Inflammatory macrophage (primary cell): ENCODE measurements at places on chromosomes 5 and 9.

GRCh38 chr9:32525709-32526030 lies 326 bp downstream of the RIGI start:
- no peak for DNase-seq

DNA sequence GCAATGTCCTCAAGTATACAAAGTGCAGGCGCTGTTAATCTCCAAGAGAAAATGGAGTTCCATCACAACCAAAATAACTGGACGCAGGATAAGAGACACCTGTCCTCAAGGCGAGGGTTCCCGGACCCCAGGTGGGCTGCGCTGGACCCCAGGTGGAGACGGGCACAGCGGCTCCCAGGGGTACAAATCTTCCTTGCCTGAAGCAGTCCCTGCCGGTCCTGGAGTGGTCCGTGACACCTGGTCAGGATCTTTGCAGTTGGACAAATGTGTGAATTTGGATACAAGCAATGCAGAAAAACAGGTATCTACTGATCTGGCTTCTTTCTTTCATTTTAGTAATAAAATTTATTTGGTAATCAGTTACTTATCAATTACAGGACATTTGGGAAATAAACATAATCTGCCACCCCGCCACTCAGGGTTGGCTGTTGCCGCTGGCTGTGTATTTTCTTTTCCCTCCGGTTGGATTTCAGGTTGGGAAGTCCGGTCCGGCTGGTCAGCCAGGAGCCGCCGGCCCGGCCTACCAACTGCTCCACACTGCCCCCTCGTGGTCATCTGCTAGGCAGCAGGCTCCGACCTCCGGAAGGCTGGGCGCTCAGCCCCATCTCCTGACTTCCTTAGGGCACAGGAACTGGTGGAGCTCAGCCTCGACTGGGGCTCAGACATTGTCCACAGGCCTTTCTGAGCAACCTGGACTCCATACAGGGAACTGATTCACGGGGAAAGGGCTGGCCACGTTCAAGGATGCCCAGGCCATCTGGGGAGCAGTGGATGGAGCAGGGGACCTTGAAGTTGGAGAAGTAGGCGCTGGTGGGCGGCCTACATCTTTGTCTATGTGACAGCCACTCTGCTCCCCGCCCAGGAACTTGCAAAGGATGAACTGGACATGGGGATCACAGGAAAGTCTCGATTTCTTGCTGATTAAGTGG lies 43.4 kb downstream of the NXNL2 start:
- peak; percentile 81 for DNase-seq

GRCh38 chr5:31990701-31991110 lies 183.4 kb downstream of the GOLPH3 start:
- no peak for DNase-seq

GRCh38 chr9:126410229-126410628 lies 83.6 kb downstream of the MVB12B start:
- DNase-seq = no peak

- DNase-seq = no peak
Observed at GRCh38 chr9:109975574-109976295, 195.7 kb downstream of the PALM2AKAP2 start.

DNA sequence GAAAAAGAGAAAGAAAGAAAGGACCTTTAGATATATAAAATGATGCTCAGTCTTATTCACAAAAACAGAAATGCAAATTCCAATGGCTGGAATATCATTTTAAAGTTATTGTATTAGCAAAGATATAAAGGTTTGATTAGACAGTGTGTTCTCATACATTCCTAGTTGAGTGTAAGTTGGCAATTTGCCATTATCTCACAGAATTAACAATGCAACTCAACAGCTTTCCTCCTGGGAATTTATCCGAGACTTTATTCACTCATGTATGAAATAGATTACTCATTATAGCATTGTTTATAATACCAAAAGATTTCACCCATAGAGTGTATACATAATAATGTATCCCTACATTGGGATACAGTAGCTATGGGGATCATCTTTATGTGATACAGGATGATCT lies 27.1 kb upstream of the MLLT3 start:
- DNase-seq = no peak

DNA sequence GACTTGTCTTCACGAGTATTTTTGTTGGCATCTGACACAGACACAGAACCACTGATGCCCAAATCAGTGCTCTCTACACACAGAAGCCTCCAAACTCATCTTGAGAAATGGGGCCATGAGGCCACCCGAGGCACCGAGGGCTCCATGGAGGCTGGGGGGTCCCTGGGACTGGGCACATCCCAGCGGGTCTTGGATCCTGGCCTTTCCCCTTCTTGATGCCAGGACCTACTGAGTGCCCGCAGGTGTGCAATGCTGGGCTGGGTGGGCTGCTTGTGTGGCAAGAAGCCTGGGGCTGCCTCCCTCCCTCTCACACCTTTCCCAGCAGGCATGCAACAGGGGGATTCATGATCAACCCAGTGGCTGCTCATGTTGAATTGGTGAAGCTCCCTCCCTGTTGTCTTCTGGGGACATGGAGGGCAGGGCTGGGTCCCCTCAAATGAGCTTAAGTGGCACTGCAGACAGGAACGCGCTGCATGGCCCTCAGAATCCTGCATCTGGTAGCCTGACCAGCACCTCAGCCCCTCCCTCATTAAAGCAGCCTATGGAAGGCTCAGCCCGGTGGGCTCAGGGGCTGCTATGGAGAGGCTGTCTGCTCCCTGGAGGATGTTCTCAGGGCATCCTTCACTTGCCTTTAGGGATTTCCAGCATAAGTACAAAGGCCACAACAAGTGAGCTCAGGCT lies 63.7 kb upstream of the SIMC1 start:
- no peak for DNase-seq

DNA sequence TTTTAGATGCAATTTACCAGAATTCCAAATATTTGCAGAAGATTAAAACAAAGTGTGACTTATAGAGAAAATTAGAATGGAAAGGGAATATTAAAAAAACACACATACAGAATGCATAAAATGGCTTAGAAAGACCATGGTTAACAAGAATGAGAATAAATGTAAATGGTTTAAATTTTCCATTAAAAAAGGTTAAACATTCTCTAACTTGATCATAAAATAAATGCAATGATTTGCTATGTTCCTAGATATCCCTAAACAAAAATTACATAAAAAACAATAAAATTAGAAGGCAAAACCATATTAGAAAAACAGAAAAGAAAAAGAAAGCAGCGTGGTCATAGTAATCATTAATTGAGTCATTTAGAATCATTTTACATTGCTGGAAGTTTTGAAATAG lies 152.5 kb downstream of the TMEM38B start:
- DNase-seq = no peak

GRCh38 chr9:124370896-124371582 lies 44.2 kb downstream of the PSMB7 start:
- DNase-seq = no peak

- DNase-seq = no peak
Observed at GRCh38 chr5:19608444-19609002, 379.5 kb downstream of the CDH18 start.

- no peak for DNase-seq
Observed at GRCh38 chr9:107975426-107976010, 485.9 kb upstream of the KLF4 start.

- no peak for DNase-seq
Observed at GRCh38 chr5:103461243-103461642, 101.3 kb downstream of the NUDT12 start.

DNA sequence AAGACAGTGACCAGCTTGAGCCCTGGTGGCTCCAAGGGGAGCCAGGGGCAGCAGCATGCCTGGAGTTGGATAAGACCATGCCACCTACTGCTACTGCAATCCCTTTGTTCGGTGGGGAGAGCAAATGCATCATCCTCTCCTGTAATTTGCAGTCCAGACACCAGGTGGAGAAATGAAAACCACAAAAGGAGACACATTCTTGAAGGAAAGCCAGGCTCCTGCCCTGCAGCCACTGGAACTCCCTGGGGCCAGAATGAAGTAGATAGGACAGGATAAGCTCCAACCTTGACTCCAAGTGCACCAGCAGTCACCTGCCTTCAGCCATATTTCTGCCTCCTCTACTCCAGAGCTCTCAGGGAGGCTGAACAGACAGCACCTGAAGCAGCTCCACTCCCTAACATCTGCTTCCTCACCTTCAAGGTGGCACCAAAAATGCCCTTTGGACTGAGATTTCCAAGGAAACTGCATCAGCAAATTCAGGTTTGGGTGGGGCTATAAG lies 65.1 kb upstream of the IQGAP2 start:
- peak; percentile 52 for DNase-seq

- no peak for DNase-seq
Observed at GRCh38 chr5:114477816-114478334, 116.0 kb downstream of the KCNN2 start.

- no peak for DNase-seq
Observed at GRCh38 chr9:135951889-135952663, 9.1 kb downstream of the UBAC1 start.

- no peak for DNase-seq
Observed at GRCh38 chr9:124412228-124412575, 3.0 kb downstream of the PSMB7 start.

GRCh38 chr5:125891061-125891725 lies 532.0 kb upstream of the GRAMD2B start:
- DNase-seq = no peak

GRCh38 chr9:26502311-26502710 lies 390.3 kb downstream of the CAAP1 start:
- no peak for DNase-seq

DNA sequence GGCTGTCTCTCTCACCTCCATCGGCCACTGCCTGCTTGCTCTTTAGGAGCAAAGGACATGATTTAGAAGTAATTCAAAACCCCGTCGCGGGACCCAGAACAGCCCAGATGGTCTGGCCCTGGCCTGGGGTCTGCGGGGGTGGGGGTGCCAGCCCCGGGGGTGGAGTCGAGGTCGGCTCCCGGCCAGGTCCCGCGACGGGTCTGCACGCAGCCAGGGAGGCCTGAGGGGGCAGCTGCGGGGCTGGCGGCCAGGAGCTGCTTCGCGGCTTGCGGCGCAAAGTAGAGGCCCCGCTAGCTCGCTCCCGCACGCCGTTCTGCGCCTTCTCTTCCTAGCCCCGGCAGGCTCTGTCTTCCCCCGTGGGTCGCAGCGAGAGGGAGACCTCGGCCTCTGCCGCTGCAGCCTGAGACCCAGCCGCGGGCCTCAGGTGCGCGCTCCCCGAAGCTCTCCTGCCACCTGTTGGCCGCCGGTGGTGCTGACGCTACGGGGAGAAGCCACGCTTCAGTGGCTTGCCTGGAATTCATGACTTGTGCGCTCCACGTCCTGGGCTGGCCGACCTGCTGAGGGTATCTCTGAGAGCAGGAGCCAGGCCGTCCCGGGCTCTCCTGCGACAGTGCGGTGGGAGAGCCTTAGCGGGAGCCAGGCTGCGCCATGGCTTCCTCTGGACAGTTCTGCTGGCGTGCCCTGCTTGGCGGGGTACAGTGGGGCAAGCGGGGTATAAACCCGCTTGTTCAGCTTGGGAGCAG lies 157.2 kb upstream of the PITX1 start:
- peak; percentile 75 for DNase-seq

DNA sequence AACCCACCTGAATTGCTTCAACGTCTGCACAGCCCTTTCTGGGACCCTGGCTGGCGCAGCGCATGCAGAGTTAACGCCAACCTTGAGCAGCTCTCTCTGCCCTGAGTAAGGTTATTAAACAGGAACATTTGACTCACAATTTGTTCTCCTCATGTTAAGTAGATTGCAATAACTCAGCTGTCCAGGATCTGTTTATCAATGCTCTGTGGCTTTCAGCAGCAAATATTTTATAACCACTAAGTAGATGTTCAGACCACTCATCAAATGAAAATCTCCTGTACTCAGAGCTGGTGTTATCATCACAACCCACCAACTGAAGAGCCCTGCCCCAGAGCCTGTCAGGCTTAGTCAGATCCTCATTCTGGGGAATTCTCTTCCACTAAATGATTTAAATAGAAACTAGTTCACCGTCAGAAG lies 403.0 kb downstream of the ZNF608 start:
- no peak for DNase-seq

DNA sequence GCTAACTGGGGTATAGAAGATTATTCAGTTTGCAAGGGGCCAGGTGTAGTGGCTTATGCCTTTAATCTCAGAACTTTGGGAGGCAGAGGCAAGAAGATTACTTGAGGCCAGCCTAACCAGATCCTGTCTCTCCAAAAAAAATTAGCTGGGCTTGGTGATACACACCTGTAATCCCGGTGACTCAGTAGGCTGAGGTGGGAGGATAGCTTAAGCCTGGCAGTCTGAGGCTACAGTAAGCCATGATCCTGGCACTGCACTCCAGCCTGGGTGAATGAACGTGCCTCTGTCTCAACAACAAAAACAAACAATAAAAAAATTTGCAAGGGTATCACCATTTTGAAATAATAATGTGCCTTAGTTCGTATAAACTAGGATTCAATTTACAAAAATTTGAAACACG lies 51.3 kb downstream of the BAAT start:
- no peak for DNase-seq
